ENCODE measurements at places on chromosomes 5 and 9. TPM values are rescaled to one million over a fixed set of nuclear protein-coding genes. Genes with fewer than 3 reads are reported as not detected.

- DNase-seq: no peak
These were observed 383.5 kb downstream of the RASEF start for GRCh38 chr9:82679472-82679871.

DNA sequence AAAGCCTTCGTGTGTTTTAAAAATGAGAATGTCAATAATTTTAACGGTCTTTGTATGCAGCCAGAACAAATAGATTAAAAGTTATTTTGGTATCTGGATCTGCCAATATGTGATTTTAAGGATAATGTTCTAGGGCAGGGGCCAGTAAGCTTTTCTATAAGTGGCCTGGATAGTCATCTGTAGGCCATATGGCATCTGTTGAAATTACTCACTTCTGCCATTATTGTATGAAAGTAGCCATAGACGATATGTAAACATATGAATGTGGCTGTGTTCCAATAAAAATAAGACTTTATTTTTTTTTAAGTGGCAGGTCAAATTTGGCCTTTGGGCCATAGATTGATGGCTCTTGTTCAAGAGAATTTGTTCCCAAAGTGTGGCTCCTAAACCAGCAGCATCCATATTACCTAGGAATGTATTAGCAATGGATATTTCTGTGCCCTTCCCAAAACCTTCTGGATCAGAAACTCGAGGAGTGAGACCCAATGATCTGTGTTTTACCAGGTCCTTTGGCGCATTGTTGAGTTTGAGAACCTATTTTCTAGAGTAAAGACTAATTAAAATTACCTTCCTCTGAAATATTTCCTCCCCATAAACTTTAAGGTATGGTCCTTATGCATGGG is 55.9 kb downstream of the C6 start:
- peak; percentile 54 for DNase-seq

GRCh38 chr5:66966439-66966838 is 230.2 kb downstream of the CD180 start:
- DNase-seq: no peak

DNA sequence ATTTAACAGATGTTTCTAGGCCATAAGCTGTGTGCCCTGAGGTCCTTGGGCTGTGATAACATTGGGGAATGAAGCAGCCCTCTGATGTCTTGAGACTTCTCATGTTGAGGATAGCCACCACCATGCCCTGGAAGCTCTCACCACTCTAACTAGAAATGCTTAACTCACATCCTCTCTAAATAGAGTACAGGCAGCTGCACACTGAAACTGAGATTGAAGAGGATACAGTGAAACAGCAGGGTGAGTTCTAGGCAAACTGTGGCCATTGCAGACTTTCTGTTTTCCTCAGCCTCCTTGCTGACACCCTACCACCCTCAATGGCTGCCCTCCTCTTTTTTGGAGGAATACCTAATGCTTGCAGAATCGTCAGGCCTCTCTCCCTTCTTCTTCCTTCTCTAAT is 22.4 kb downstream of the UTP15 start:
- no peak for DNase-seq

DNA sequence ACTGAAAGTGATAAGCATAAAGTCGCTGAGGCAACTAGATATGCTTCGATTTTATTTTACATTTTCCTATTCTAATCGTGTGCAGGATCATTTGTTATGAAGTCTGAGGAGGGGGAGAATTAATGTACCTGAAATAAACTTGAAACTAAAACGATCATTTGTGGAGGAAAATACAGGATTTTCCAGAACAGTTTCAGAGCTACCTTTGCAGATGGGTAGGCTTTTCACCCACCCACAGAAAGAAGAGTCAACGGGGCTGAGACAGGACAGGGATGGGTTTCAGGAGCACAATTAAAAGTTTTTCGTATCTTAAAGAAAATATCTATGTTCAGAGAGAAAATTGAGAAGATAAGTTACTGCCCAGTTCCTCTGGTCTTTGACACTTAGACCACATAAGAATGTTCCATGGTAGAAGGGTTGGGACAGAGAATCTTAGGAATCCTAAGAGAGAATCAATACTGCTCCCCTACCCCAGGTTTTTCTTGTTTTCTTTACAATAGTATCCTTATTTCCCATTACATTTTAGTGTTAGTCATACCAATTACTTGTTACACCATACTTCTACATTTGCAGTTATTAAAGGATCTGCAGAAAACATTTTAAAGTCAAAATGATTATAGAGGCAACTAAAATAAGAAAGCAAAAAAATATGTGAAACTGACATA is 211.4 kb downstream of the DEPDC1B start:
- DNase-seq: no peak

GRCh38 chr5:169027501-169028061 is 273.4 kb downstream of the SLIT3 start:
- no peak for DNase-seq

GRCh38 chr9:101403516-101404285 is 5.0 kb downstream of the ZNF189 start:
- no peak for DNase-seq

GRCh38 chr9:13994240-13994639 is 319.7 kb downstream of the NFIB start:
- no peak for DNase-seq

DNA sequence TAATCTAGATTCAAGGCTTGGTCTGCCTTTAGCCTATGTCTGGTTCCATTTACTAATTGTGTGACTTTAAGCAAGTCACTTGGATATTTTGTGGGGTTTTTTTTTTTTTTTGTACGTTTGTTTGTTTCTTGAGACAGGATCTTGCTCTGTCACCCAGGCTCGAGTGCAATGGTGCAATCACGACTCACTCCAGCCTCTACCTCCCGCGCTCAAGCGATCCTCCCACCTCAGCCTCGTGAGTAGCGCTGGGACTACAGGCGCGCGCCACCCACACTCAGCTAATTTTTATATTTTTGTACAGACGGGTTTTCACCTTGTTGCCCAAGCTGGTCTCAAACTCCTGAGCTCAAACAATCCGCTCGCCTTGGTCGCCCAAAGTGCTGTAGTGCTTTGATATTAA is 1.1 kb upstream of the PFDN1 start:
- DNase-seq: no peak

DNA sequence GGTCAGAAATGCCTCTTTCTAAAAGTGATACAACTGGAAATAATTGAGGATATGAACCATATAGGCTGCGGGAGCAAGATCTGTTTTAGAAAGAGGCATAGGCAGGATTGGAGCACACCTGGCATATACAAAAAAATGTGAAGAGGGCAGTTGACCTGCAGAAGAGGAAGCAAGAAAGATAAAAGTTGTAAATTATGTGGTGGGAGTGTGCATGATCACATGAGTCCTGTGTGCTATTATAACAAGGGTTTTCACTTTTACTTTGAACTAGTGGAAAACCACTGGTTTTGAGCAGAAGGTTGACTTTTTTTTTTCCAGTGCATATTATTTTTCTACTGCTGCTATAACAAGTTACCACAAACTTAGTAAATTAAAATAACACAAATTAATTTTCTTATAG is 489.3 kb downstream of the ANXA1 start:
- no peak for DNase-seq

DNA sequence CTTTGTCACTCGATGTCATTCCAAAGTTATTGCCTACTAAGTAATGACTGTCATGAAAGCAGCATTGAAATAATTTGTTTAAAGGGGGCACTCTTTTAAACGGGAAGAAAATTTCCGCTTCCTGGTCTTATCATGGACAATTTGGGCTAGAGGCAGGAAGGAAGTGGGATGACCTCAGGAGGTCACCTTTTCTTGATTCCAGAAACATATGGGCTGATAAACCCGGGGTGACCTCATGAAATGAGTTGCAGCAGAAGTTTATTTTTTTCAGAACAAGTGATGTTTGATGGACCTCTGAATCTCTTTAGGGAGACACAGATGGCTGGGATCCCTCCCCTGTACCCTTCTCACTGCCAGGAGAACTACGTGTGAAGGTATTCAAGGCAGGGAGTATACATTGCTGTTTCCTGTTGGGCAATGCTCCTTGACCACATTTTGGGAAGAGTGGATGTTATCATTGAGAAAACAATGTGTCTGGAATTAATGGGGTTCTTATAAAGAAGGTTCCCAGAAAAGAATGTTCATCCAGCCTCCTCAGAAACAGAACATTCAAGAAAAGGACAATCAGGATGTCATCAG is 11.3 kb downstream of the TLR4 start:
- no peak for DNase-seq

GGTA1 gene
- total RNA-seq: not detected

ZNF658 gene
- 6.3 TPM for total RNA-seq

SOHLH1 gene
- total RNA-seq: not detected

SLC1A3 gene
- total RNA-seq: 1.3 TPM

PCDHGA5 gene
- 2.0 TPM for total RNA-seq

ACTL7A gene
- not detected for total RNA-seq

WASHC1 gene
- 3.1 TPM for total RNA-seq

CLK4 gene
- 8.2 TPM for total RNA-seq

WDR38 gene
- not detected for total RNA-seq

PDE4D gene
- 9.2 TPM for total RNA-seq

ZNF169 gene
- 2.7 TPM for total RNA-seq

Data from IMR-90 (cell line).